A549 treated with AZD2906 at 1 μM for 4 hours (cell line): ENCODE measurements at places on chromosomes 2 and 18. TPM values are rescaled to one million over a fixed set of nuclear protein-coding genes. Genes with fewer than 3 reads are reported as not detected.

NEUROD1 gene
- not detected in 5 replicates for total RNA-seq

TRIM43 gene
- 0.07 to 0.23 TPM (median 0.09 TPM) in 4 of 5 replicates, not detected in the other for total RNA-seq

ZSWIM2 gene
- not detected in 5 replicates for total RNA-seq

NT5C1B gene
- not detected in 5 replicates for total RNA-seq

GDF7 gene
- 0.09 to 0.14 TPM (median 0.13 TPM) in 5 replicates for total RNA-seq

RAMP1 gene
- total RNA-seq = 0.07 to 0.10 TPM in 2 of 5 replicates, not detected in the others

PLCD4 gene
- 0.22 to 0.80 TPM (median 0.38 TPM) in 5 replicates for total RNA-seq

TEKT4 gene
- total RNA-seq = not detected in 5 replicates

ARHGAP25 gene
- 0.16 to 0.35 TPM (median 0.22 TPM) in 5 replicates for total RNA-seq

DLGAP1 gene
- total RNA-seq = 0.01 to 0.06 TPM in 2 of 5 replicates, not detected in the others

ARMC9 gene
- 13.8 to 14.8 TPM (median 14.7 TPM) in 5 replicates for total RNA-seq

AAK1 gene
- 10.6 to 14.9 TPM (median 12.7 TPM) in 5 replicates for total RNA-seq

C2orf66 gene
- 0.03 to 0.09 TPM (median 0.08 TPM) in 5 replicates for total RNA-seq

TTR gene
- total RNA-seq = 0.27 to 0.42 TPM (median 0.30 TPM) in 3 of 5 replicates, not detected in the others

NBAS gene
- total RNA-seq = 14.3 to 16.8 TPM (median 15.6 TPM) in 5 replicates

ZAP70 gene
- total RNA-seq = 0.02 to 0.18 TPM (median 0.04 TPM) in 4 of 5 replicates, not detected in the other

YWHAQ gene
- 1,105 to 1,203 TPM (median 1,114 TPM) in 5 replicates for total RNA-seq

FBXO15 gene
- total RNA-seq = 0.48 to 1.1 TPM (median 0.62 TPM) in 5 replicates

HRH4 gene
- total RNA-seq = 0.03 TPM in 1 of 5 replicates, not detected in the others

HOXD9 gene
- total RNA-seq = 0.83 to 1.6 TPM (median 1.2 TPM) in 5 replicates

PARD6G gene
- 1.4 to 3.5 TPM (median 3.4 TPM) in 5 replicates for total RNA-seq

LDAH gene
- total RNA-seq = 16.4 to 20.6 TPM (median 18.1 TPM) in 5 replicates

TXNDC2 gene
- 0.06 to 0.41 TPM (median 0.08 TPM) in 5 replicates for total RNA-seq

ITGB6 gene
- total RNA-seq = 0.40 to 0.87 TPM (median 0.55 TPM) in 5 replicates

LOXL3 gene
- 0.31 to 0.60 TPM (median 0.49 TPM) in 5 replicates for total RNA-seq

TUBA3D gene
- total RNA-seq = 8.3 to 16.0 TPM (median 10.2 TPM) in 5 replicates

NEURL3 gene
- 0.41 to 0.89 TPM (median 0.83 TPM) in 5 replicates for total RNA-seq

SLC14A1 gene
- 0.14 TPM in 1 of 5 replicates, not detected in the others for total RNA-seq
